ENCODE measurements at places on chromosomes 16 and 17.

DNA sequence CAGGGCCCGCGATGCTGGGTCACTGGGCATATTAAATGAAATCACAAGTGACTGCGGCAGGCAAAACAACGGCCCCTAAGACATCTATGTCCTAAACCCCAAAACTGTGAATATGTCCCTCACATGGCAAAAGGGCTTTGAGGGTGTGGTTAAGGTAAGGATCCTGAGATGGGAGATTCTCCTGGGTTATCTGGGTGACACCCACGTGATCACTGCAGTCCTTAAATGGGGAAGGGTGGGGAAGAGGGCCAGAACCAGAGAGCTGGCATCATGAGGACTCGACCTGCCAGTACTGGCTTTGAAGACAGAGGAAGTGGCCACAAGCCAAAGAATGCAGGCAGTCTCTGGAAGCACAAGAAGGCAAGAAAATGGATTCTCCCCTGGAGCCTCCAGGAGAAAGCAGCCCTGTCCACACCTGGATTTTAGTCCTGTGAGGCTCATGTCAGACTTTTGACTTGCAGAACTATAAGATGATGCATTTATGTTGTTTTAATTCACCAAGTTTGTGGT, 12.5 kb downstream of the COTL1 start:
- H3K36me3 ChIP-seq = peaks cover 15% of the 10 kb centered on the region
- no peak for DNase-seq
- H3K4me3 ChIP-seq = no peak overlapping the region
- H3K27ac ChIP-seq = peak overlapping the region; percentile 63
- no peaks in the 10 kb centered on the region for H3K27me3 ChIP-seq

DNA sequence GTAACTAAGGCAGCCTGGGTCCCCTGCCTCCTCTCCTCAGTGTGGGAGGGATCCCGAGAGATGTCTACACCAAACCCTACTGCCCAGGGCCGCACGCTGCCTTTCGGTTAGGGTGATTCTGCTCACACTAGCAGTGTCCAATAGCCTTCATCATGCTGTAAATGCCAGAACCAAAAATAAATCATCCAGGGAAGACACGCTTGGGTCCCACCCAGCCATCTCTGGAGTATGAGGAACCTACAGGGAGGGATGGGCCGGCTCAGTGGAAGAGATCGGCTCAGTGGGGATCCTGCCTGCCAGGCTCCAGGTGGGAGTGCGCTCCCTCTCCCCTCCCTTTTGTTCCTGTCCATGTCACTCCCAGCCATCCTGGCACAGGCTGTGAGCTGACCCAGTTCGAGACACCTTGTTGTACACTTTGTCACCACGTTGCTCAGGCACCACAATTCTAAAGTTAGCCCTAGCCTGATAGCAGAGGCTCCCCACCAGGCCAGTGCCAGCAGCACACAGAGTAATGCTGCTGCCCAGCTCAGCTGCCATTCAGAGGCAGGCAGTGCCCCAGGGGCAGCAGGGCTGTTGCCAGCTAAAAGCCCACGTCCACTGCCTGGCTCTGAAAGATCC, 24.5 kb downstream of the PEMT start:
- no peak overlapping the region for H3K27ac ChIP-seq
- peaks cover 2% of the 10 kb centered on the region for H3K36me3 ChIP-seq
- DNase-seq = no peak
- no peaks in the 10 kb centered on the region for H3K4me1 ChIP-seq

DNA sequence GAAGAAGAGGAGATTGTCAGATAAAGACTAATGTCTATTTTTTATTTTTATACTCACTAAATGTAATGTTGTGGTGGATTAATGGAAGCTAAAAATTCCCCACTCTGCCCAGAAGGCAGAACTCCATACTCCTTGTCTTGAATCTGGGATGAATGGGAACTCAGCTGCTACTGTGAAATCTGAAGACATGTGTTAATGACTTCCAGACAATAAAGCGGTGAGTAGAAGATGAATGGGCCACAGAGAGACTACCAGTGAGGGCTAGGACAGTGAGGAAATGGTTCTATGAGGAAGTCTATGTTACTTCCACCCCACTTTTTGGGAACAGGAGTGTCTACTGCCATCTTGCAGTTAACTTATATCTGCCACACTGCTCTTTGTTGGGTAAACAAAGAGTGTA, 726.9 kb downstream of the CDH8 start:
- H3K4me3 ChIP-seq = no peak overlapping the region
- H3K36me3 ChIP-seq = no peaks in the 10 kb centered on the region
- no peaks in the 10 kb centered on the region for H3K27me3 ChIP-seq
- no peak for DNase-seq

DNA sequence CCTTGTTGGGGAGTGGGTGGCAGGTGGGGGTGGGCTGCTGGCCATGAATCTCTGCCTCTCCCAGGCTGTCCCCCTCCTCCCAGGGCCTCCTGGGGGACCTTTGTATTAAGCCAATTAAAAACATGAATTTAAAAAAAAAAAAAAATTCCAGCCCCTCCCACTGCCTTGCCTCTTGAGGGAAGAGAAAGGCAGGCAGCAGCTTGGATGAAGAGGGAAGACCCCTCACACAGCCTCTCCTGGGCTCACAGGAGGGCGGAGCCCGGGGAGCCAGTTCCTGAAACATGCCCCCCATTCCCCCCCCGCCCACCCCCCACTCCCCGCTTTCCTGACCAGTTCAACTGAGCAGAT, 1.8 kb upstream of the TCAP start:
- H3K27me3 ChIP-seq = no peaks in the 10 kb centered on the region
- H3K4me3 ChIP-seq = no peak overlapping the region
- DNase-seq = no peak

GRCh38 chr17:49000943-49001342, 3.8 kb downstream of the IGF2BP1 start:
- H3K4me1 ChIP-seq = peaks cover 28% of the 10 kb centered on the region
- H3K27me3 ChIP-seq = peaks cover 99% of the 10 kb centered on the region
- no peaks in the 10 kb centered on the region for H3K36me3 ChIP-seq

DNA sequence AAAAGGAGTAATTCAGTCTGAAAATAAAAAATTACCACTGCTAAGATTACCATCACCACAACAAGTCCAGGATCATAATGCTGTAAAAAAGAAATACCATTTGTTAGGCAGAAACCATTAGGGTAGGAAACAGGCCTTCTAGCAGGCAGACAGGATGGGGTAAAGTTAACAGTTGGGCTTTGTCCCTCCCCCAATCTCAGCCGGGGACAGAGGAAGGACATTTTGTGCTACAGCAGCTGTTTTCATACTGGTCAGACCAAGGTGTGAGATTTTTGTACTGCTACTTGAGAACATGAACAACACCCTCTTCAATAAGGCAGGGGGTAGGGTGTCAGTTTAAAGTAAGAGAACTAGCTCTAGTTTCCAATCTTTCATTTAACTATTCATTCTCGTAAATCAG, 49.2 kb upstream of the ITGA2B start:
- H3K4me3 ChIP-seq = no peak overlapping the region
- peaks cover 5% of the 10 kb centered on the region for H3K4me1 ChIP-seq
- H3K36me3 ChIP-seq = peaks cover 34% of the 10 kb centered on the region
- DNase-seq = no peak
- H3K27ac ChIP-seq = no peak overlapping the region
- H3K27me3 ChIP-seq = no peaks in the 10 kb centered on the region

- H3K4me1 ChIP-seq = peaks cover 89% of the 10 kb centered on the region
- no peak for DNase-seq
- H3K27ac ChIP-seq = no peak overlapping the region
- H3K27me3 ChIP-seq = no peaks in the 10 kb centered on the region
These were observed 15.3 kb downstream of the TMEM204 start for GRCh38 chr16:1548727-1549126.

DNA sequence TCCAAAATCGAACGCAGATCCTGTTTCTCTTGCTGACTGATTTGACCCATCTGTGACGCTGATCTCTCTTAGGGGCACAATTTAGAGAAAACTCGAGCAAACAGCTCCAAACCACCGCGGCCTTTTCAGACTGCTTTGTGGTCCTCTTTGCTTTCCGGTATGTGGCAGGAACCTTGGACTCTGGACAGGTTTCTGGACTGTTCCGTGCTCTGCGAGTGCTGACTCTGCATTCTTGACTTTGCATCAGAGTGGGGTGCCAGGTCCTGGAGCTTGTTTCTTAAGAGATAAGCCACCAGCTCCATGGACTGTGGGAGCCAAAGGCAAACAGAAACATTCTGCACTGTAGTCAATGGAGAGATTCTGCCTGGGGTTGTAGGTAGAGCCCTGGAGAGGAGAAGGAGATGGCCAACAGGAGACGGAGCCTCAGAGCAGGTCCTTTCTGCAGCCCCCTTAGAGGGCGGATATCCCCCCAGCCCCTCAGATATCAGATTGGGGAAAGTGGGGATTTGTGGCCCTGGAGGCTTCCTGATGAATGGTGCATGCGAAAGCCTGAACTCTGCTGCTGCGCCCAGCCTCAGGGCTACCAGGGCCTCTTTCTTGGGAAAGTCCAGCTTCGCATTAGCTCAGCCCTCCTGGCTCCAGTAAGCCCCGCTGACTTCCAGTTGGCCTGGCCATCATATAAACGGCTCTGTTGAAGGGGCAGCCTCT, 65.6 kb downstream of the WIPI1 start:
- H3K36me3 ChIP-seq = peaks cover 3% of the 10 kb centered on the region
- H3K27me3 ChIP-seq = no peaks in the 10 kb centered on the region
- H3K27ac ChIP-seq = no peak overlapping the region
- no peak overlapping the region for H3K4me3 ChIP-seq
- peaks cover 4% of the 10 kb centered on the region for H3K4me1 ChIP-seq

DNA sequence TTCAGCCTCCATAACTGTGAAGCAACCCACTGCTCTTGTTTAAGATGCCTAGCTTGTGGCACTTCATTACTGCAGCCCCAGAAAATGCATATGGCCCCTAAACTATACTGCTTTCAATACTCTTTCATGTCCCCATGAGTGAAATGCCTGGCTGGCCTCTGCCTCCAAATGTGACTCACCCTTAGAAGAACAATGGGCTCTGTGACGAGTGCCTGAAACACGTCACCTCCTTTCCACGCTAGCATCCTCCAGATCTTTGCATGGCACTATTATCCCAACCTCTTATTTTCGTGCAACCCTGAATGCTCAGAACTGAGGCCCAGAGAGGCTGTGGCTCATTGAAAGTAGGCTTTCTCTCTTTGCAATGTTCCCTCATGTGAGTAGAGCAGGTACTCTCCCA, 233.1 kb downstream of the CBLN1 start:
- H3K36me3 ChIP-seq = no peaks in the 10 kb centered on the region
- H3K27ac ChIP-seq = no peak overlapping the region
- DNase-seq = no peak
- no peaks in the 10 kb centered on the region for H3K27me3 ChIP-seq
- no peaks in the 10 kb centered on the region for H3K4me1 ChIP-seq
- H3K4me3 ChIP-seq = no peak overlapping the region

GRCh38 chr16:89084411-89084810, 9.2 kb upstream of the ACSF3 start:
- H3K4me3 ChIP-seq = no peak overlapping the region
- no peak overlapping the region for H3K27ac ChIP-seq
- no peaks in the 10 kb centered on the region for H3K4me1 ChIP-seq
- no peaks in the 10 kb centered on the region for H3K36me3 ChIP-seq
- peaks cover 7% of the 10 kb centered on the region for H3K27me3 ChIP-seq
- no peak for DNase-seq

DNA sequence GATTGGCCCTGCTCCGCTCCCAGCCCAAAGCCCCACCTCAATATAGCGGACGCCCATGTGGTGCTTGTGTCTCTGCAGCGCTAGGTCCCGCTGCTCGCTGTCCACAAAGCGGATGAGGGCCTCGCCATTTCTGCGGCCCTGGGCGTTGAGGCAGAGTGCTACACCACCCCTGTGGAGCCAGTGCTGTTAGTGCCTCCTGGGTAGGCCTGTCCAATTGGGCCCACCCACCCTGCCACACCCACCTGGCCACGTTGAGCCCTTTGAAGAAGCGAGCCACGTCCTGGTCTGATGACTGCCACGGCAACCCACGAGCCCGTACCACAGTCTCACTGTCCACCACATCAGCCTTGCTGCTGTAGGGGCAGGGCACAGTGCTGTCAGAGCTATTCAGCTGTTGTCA, 3.6 kb downstream of the ESRP2 start:
- H3K27me3 ChIP-seq = no peaks in the 10 kb centered on the region
- no peak overlapping the region for H3K27ac ChIP-seq
- H3K4me1 ChIP-seq = peaks cover 25% of the 10 kb centered on the region
- H3K36me3 ChIP-seq = peaks cover 36% of the 10 kb centered on the region

DNA sequence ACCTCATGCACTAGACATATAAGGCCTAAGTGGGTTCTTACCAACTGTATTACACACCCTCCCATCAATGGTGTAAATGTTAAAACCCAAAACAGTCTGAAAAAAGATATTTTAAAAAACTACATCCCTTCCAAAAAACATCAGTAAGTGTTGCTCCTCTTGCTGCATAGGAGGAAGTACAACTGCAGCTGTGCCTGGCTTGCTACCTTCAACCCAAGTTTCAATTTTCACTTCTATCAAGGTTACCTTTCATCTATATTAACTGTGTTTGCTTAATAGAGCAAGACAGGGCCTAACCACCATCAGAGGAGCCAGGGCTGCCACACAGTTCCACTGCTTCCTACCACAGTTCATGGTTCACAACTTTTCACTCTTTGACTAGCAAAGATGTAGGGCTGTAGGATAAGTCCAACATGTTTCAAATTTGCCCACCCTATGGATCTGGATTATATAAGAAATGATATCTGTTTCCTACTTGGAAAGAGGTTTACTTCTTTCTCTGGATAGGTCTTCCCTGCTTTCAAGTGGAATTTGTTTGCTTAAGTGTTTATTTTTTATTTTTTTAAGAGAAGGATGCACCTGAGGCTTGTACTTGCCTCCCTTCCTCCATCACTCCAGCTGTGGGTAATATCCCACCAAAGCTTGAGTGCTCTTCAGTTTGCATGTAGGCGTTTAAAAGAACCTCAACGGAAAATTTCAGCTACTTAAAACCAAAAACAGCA, 56.7 kb downstream of the GRB7 start:
- H3K4me3 ChIP-seq = no peak overlapping the region
- H3K36me3 ChIP-seq = peaks cover 15% of the 10 kb centered on the region
- DNase-seq = peak; percentile 62
- peaks cover 65% of the 10 kb centered on the region for H3K4me1 ChIP-seq
- no peaks in the 10 kb centered on the region for H3K27me3 ChIP-seq
- H3K27ac ChIP-seq = peak overlapping the region; percentile 53

- H3K4me1 ChIP-seq = no peaks in the 10 kb centered on the region
- H3K4me3 ChIP-seq = no peak overlapping the region
- H3K27me3 ChIP-seq = peaks cover 5% of the 10 kb centered on the region
- no peaks in the 10 kb centered on the region for H3K36me3 ChIP-seq
- DNase-seq = no peak
These were observed 497.8 kb downstream of the HS3ST4 start for GRCh38 chr16:26189536-26189935.

DNA sequence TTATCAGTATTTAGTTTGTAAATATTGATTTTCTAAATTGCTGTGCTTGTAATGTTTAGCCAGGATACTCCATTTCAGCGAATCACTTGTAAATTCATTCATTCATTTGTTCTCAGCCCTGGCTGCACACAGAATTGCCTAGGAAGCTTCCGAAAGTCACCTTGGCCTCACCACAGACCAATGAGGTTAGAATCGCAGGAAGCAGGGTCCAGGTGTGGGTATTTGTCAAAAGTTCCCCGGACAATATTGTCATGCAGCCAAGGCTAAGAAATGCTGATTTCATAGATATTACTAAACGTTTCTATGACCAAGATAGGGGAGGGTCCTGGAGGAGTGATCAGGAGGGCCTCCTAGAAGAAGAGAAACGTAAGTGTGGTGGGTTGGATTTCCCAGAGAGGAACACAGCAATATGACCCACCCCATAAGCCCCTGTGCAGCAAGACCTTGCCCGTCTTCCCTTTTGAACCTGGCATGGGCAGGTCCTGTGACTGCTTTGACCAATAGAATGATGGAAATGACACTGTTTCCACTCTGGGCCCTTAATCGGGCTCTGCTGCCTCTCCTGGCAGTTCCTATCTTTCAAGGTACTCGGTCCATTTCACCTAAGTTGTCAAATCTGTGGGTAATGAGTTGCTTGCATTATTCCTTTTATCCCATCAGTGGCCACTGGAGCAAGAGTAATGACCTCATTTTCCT, 238.7 kb downstream of the FOXL1 start:
- no peaks in the 10 kb centered on the region for H3K4me1 ChIP-seq
- DNase-seq = no peak
- no peak overlapping the region for H3K4me3 ChIP-seq
- no peaks in the 10 kb centered on the region for H3K36me3 ChIP-seq
- H3K27ac ChIP-seq = no peak overlapping the region
- H3K27me3 ChIP-seq = peaks cover 7% of the 10 kb centered on the region

All from CD4-positive, alpha-beta T cell (primary cell).